Stromal cell of bone marrow (primary cell): ENCODE measurements at places on chromosomes 3 and 15.
A peak's percentile ranks its signal among the peaks of the same experiment; 100 is the strongest.

GRCh38 chr15:58393241-58393662, 38.5 kb upstream of the LIPC start:
- DNase-seq: no peak

- DNase-seq: no peak
Observed at GRCh38 chr3:37502621-37503020, 328.2 kb upstream of the LRRFIP2 start.

- no peak for DNase-seq
Observed at GRCh38 chr3:81029861-81030260, 731.6 kb downstream of the GBE1 start.

- DNase-seq: peak; percentile 53
Observed at GRCh38 chr3:149605902-149606301, 51.9 kb downstream of the WWTR1 start.

GRCh38 chr3:41997702-41998550, 36.0 kb upstream of the ULK4 start:
- DNase-seq: no peak

GRCh38 chr3:194203482-194204041, 67.6 kb downstream of the HES1 start:
- no peak for DNase-seq

GRCh38 chr3:123633530-123633929, 48.7 kb upstream of the HACD2 start:
- no peak for DNase-seq

GRCh38 chr3:139627759-139628158, 50.0 kb downstream of the NMNAT3 start:
- no peak for DNase-seq

GRCh38 chr3:52068055-52068571, 11.7 kb upstream of the DUSP7 start:
- DNase-seq: no peak

DNA sequence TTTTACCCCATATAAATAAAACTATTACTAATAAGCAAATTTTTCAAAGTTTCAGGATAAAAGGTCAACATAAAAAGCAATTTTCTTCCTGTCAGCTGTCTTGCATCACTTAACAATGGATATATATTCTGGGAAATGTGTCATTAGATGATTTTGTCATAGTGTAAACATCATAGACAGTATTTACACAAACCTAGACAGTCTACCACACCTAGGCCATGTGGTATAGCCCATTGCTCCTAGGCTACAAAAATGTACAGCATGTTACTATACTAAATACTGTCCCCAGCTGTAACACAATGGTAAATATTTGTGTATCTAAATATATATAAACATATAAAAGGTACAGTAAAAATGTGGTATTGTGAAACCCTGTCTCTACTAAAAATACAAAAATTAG, 156.7 kb downstream of the ANO10 start:
- no peak for DNase-seq

- no peak for DNase-seq
Observed at GRCh38 chr3:80040067-80040466, 272.3 kb upstream of the ROBO1 start.

- no peak for DNase-seq
Observed at GRCh38 chr15:85473455-85473854, 93.1 kb downstream of the AKAP13 start.

- DNase-seq: peak; percentile 57
Observed at GRCh38 chr15:80861731-80862170, 82.6 kb downstream of the CEMIP start.

DNA sequence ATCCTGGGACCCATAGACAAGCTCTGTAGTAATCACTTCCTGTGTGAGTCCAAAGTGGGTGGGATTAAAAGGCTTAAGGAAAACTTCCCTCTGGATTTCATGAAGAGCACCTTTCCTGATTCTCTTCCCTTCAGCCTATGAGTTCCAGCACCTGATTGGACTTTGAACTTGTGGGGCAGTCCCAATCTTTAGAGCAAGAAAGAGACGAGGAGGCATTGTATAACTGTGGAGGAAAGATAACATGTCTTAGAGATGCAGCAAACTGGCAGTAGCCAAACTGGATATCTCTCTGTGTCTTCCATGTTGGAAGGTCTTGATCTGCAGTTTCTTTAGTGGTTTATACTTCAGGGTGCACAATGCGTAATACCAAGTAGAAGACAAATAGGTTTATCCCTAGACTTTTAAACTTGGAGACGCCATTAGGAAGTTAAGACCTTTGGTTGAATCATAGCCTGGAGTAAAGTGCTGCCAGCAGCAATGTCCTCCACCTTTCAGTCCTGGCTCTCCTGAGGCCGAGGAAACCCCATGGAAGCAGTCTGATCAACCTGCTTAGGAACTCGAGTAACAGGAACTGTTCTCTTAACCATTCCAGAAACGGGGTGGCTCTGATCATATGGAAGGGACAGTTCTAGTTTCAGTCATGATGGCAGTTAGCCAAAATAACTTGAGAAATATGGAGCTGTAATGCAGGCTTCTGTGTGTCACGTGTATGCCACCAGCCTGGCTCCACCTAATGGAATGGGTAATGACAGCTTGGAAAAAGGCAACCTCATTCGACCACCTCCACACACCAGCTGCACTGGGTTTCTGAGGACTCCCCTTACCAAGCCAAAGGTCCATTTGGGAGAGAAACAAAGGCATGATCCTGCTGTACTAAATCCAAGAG, 4.7 kb downstream of the EIF1B start:
- no peak for DNase-seq

DNA sequence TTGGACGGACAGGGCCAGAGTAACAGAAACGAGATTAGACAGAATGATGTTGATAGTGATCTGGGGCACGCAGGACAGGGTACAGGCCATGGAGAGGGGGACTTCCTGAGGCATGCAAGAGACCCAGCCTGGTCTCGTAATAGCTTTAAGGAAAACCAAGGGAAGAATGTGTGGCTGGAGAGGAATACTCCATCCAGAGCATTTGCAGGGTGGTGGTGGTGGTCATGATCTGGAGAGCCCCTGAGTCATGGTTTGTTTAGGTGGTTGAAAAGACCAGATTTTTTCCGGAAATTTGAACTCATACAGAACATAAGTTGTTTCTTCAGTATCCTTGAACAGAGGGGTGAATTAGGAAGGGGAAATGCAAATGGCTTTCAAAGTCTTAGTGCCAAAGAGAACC, 138.5 kb downstream of the DUT start:
- DNase-seq: no peak

DNA sequence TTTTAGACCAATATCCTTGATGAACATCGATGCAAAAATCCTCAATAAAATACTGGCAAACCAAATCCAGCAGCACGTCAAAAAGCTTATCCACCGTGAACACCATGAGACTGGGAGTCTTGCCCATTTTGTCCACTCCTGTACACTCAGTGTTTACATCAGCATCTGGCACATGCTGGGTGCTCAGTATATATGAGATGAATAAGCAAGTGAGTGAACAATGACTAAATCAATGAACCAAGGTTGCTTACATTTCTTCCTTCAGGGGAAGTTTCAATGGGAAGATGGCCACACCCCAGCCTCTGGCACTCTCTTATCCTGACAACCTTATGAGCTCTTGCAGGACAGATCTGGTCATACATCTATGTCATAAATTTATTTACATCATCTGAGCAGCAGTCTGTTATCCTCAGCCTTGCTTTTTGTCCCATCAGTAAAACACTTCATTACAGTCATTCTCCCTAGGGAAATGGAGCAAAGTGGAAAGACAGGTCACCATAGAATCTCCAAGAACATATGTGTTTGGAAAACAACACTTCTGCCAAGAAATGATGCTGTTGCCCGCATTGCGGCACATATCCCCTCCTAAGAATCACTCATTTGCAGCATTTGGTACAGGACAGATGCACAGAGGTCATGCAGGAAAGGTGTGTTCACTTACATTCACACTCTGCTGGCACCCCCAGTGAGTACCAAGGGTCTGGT, 171.8 kb upstream of the EIF1B start:
- peak; percentile 25 for DNase-seq

GRCh38 chr3:25697553-25697952, 32.8 kb upstream of the TOP2B start:
- no peak for DNase-seq

- DNase-seq: no peak
Observed at GRCh38 chr3:185936273-185936629, 1.6 kb downstream of the TRA2B start.

GRCh38 chr3:19645093-19645492, 288.9 kb downstream of the EFHB start:
- DNase-seq: peak; percentile 1

DNA sequence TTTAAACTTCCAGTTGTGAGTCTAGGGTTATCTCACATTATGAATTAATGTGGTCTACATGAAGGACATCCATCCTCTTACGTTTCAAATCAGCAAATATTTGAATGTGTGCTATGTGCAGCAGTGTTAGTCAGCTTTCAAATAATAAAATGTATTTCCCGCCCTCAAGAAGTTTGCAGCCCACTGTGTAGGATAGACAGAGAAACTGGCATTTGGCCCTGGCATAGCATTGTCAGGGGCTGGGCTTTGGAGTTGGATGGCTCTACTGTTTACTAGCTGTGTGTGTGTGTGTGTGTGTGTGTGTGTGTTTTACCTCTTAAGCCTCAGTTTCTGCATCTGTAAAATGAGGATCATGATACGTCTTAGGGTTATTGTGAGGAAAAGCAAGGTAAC, 400.5 kb upstream of the C2CD4B start:
- DNase-seq: no peak

- DNase-seq: no peak
Observed at GRCh38 chr3:194775731-194776130, 90.0 kb downstream of the FAM43A start.

DNA sequence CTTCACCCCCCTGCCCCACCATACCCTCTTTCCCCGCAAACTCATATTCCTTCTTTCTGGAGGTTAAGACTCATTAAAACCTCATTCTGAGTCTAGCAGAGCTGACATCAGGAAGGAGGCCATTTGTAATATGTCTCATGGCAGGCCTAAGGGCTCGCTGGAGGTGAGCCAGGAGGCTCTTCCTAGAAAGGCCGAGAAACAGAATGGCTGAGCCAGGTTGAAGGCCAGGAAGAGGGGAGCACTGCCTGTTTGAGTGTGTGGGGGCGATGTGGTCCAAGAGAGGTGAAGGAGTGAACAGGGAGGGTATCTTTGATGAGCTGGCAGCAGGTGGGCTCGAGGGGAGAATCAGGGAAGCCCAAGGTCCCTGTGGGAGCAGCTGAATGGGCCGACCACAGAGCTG, 317.3 kb downstream of the TLE3 start:
- no peak for DNase-seq

- DNase-seq: no peak
Observed at GRCh38 chr3:166444756-166445155, 607.5 kb upstream of the BCHE start.

DNA sequence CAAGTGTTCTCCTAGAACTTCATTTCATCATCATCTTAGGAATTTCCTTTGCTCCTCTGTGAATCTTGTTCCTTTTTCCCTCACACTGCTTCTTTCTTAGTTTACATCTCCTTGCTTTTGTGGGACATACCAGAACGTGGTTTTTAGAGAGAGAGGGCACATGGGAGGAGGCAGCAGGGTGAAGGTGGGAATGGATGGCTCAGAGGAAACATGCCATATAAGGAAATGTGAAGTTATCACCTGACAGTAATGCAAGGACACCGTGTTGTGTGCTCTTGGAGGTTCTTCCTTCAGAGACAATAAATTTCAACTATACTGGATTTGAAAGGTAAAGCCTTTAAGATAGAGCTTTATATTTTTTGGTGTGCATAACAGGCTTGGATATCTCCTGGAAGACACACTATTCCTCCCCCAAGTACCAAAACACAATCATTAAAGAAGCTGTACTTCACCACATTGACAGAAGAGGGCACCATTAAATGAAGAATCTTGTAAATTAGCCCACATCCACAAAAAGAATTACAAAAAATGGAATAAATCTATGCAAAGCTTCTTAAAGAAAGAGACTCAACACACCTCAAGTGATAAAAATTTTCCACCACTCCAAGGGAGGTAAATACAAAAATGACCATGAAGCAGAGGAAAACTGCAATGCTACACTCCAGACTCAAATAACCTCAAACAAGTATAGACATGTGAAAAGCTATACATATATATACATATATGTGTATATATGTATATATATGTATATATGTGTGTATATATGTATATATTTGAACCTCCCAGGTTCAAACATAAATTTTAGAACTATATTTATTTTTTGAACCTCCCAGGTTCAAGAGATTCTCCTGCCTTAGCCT, 26.1 kb downstream of the RPL39L start:
- no peak for DNase-seq

DNA sequence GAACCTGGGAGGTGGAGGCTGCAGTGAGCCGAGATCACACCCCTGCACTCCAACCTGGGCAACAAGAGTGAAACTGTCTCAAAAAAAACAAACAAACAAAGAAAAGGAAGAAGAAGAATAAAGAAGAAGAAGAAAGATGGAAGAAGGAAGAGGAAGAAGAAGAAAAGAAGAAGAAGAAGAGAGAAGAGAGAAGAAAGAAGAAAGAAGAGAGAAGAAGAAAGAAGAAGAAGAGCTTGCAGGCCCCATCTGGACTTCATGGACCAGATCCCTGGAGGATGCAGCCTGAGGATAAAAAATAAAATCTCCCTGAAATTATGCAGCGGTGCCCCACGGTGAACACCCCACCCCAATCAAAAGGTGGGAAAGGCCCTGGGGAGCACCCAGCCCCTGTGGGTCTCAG, 8.8 kb upstream of the MESP1 start:
- DNase-seq: no peak

GRCh38 chr15:39585389-39585841, 4.5 kb downstream of the THBS1 start:
- DNase-seq: peak; percentile 6

DNA sequence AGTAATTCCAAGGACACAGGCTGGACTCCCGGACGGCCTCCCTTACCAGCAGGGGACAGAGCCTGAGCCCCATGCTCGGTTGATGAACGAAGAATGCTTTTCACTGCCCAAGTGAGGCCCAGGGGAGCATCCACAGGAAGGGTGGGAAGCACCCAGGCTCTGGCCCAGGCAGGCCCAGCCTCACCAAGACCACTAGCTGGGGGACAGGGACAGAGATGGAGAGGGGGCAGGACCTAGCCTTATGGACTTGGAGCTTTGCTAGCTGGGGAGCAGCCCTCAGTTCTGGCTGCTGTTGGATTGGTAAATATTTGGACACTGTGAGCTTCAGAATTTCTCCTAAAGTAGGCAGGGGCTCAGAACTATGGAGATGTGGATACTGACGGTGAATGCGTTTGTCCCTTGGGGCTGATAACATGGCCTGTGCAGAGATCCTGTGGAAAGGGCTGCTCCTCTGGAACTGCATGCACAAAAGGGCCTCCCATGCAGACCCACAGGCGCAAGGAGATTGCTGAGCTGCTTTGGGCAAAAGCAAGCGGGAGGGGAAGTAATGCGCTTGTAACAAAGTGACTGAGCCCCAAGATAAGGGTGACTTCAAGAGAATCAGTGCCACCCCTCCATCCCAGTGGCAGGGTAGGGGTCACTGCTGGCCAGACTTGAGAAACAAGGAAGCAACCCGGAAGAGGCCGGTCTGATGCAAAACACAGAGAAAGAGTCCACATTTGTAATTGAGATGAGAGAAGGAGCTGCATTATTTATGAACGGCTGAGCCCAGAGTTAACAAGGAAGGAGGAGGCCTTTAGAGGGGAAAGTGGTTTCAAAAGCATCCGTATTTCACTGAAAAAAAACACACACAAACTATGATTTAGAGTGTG, 70.1 kb upstream of the MEF2A start:
- no peak for DNase-seq

- no peak for DNase-seq
Observed at GRCh38 chr3:161081633-161082032, 23.5 kb downstream of the B3GALNT1 start.

- no peak for DNase-seq
Observed at GRCh38 chr3:12832350-12833221, 8.8 kb downstream of the RPL32 start.

GRCh38 chr3:13202744-13203397, 129.6 kb upstream of the IQSEC1 start:
- no peak for DNase-seq
